ENCODE measurements at places on chromosomes 12 and 14.
A peak's percentile ranks its signal among the peaks of the same experiment; 100 is the strongest.

- DNase-seq: no peak
These were observed 55.8 kb downstream of the CCDC85C start for GRCh38 chr14:99548255-99548654.

DNA sequence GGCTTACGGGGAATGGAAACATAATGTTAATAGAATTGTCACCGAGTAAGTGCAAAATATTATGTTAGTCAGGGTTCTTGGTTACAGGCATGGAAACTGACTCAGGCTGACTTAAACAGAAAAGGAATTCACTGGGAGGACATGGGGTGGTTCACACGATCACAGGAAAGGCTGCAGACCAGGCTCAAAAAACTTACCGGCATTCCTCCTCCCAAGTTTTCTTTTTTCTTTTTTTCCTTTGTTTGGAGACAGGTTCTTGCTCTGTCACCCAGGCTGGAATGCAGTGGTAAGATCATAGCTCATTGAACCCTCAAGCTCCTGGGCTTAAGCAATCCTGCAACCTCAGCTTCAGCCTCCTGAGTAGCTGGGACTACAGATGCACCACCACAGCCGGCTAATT lies 11.9 kb upstream of the UBE2N start:
- DNase-seq: no peak

DNA sequence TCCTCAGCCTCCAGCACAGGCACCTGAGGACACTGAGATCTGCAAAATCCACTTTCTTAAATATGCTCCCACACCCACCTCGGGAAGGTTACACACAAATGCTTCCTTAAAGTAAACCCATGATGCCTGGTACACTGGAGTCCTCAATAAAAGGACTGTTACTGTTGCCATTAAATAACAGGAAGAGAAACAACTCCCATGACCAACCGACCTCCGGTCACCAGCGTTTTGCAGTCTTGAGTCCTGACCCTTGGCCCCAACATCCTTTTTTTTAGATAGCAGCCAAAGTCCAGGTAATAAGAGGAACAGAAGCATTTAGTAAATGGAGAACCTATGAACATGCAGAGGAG lies 42.4 kb downstream of the ITPK1 start:
- DNase-seq: no peak

GRCh38 chr14:90512329-90512991 lies 115.6 kb downstream of the CALM1 start:
- DNase-seq: no peak

DNA sequence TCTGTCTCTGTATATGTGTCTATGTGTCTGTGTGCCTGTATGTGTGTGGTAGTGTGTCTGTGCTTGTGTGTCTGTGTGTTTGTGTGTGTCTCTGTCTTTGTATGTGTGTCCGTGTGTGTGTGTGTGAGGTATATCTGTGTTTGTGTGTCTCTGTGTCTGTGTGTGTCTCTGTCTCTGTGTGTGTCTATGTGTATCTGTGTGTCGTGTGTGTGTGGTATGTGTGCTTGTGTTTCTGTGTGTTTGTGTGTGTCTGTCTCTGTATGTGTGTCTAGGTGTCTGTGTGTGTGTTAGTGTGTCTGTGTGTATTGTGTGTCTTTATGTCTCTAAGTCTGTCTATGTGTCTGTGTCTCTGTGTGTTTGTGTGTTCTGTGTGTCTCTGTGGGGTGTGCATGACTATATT lies 158.6 kb downstream of the TMEM121 start:
- DNase-seq: no peak

DNA sequence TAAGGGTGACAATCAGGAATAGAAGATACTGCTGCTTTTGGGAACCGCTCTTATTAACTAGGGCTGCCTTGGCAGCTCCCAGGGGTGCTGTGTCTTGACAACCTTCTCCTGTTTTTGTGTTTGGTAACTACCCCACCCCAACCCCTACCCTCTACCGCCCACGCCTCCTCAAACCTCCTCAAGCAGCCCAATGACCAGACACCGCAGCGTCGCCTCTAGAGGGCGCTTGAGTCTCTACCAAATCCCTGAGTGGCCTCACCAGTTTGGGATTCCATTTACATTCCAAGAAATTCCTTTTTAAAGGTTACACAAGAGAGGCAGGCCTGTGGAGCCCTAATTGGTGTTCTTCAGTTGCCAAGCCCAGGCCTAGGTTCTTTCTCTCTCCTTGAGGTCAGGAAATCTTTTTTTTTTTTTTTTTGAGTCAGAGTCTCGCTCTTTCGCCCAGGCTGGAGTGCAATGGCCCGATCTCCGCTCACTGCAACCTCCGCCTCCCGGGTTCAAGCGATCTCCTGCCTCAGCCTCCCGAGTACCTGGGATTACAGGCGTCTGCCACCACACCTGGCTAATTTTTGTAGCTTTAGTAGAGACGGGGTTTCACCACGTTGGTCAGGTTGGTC lies 72.4 kb upstream of the USP44 start:
- DNase-seq: peak; percentile 8

DNA sequence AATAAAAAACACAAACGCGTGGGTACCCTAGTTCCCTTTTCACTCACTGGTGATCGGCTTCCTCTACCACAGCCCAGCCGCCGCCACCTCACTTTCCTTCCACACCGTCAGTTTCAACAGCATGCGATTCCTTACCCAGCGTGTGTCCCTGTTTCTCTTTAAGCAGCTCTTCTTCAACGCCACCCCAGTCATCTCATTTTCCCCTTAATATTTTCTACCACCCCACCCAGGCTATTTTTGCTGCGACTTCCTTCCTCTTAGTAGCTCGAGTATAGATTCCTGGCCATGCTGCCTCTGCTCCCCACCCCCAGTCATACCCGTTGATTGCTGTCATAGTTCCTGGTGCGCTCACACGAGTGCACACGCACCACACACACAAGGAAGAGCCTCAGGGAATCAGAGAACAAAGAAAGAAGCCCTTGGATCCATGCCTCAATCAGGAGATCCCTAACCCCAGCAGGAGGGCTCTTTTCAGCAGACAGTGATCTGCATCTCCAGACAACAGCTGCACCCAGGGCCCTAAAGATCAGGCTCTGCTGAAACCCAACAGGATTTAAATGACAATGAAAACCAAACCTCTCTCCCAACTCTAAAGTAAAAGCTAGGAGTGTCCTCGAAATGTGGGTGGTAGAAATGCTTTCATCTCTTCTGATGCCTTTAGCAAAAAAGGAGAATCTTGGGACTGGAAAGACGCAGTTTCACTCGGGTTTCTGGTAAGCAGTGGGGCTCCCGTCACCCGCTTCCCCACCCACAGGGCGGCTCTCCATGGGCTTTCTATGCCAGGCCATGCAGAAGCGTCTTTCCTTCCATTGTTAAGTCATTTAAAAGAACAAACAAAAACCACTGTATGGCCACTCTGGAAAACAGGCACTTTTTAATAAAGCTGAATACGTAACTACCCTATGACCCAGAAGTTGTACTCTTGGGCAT lies 23.8 kb downstream of the VPS37B start:
- DNase-seq: peak; percentile 64
